ENCODE measurements at places on chromosomes 4 and X. TPM values are rescaled to one million over a fixed set of nuclear protein-coding genes. Genes with fewer than 3 reads are reported as not detected.

- no peak for DNase-seq
Observed at GRCh38 chr4:62439051-62439450, 1238.9 kb downstream of the ADGRL3 start.

- DNase-seq, result no peak
Observed at GRCh38 chrX:133435544-133436124, 20.3 kb upstream of the GPC4 start.

DNA sequence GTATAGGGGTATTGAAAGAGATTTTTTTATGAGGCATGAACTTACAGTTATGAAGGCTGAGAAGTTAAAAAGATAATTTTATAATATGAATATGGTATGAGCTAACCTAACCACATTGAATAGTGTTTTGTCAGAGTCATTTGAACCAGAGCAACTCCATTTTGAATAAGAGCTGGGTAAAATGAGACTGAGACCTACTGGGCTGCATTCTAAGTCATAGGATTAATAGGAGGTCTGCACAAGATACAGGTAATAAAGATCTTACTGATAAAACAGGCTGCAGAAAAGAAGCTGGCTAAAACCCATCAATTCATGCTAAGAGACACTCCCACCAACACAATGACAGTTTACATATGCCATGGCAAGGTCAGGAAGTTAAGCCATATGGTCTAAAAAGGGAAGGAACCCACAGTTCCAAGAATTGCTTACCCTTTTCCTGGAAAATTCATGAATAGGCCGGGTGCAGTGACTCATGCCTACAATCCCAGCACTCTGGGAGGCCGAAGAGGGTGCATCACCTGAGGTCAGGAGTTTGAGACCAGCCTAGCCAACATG lies 209.2 kb downstream of the TECRL start:
- no peak for DNase-seq

GRCh38 chr4:157143369-157143768 lies 67.4 kb downstream of the GLRB start:
- no peak for DNase-seq

DNA sequence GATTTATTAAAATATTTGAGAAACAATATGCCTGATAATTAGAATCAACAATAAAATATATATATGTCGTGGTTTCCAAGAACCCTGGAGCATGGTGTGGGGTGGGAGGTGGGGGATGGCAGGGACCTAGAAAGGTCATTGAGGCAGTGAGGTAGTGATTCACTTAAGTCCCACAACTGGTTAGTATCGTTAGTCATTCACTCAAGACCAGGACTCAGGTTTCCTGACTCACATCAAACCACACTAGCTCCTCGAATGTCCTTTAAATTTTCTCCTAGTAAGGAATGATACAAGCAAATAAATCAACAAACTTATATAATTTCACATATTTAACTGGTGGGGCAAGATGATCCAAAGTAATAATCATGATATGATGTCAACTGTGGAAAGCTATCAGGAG lies 158.8 kb upstream of the AADAT start:
- DNase-seq, result no peak

DNA sequence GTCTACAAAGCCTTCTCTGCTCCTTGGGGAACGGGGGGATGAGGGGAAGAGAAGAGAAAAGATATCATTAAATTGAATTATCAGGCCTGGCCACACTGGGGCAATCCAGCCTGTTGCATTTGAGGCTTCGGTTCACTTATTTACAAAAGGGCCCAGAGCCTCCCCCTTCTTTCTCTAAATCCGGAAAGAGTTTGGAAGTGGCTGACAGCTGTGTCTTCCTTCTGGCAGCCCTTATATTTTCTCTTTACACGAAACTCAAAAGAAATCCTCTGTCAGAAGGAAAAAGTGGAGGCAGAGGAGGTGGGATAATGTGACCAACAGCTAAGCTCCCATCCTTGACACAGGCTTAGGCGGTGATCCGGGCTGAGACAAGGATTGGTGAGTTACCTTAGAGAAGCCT lies 158.3 kb upstream of the TAPT1 start:
- no peak for DNase-seq

DNA sequence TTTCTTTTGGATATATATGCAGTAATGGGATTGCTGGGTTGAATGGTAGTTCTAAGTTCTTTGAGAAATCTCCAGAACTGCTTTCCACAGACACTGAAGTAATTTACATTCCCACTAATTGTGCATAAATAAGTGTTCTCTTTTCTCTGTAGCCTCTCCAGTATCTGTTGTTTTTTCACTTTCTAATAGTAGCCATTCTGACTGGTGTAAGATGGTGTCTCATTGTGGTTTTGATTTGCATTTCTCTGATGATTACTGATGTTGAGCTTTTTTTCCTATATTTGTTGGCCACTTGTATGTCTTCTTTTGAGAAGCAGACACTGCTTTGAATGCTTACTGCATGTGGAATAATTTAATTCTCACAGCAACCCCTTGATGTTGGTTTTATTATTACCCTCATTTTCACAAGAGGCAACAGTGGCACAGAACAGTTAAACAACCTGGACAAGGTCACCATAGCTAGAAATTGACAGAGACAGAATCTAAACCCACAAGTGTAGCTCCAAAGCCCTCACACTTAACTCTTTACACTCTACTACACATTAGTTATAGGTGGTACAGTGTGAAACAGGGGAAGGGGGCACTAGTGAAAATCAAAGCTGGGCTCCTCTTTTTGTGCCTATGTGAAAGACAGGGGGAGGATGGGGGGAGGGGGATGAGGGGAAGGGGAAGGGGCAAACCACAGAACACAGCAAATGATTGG lies 96.1 kb downstream of the REELD1 start:
- no peak for DNase-seq

- no peak for DNase-seq
Observed at GRCh38 chr4:186227744-186228513, 622 bp downstream of the KLKB1 start.

GRCh38 chrX:155022585-155022984 lies at the start of gene F8:
Gene F8, minus strand, starts transcription at chrX:155022723. Its CDS starts 171 bp downstream, at chrX:155022552.
- no peak for DNase-seq

DNA sequence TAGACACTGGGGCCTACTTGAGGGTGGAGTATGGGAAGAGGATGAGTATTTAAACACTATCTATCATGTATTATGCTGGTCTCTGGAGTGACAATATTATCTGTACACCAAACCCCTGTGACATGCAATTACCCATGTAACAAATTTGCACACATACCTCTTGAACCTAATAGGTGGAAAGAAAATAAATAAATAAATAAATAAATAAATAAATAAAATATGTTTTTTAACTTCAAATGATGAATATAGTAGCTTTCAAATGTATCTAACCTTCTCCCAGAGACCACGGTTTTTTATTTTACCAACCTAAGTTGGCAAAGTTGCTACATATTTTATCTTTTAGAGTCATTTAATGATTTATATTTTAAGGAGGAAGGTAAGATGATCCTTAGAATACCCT lies 105.0 kb downstream of the TGIF2LX start:
- no peak for DNase-seq

GRCh38 chr4:8846046-8846720 lies 25.5 kb downstream of the HMX1 start:
- DNase-seq, result peak; percentile 20

- no peak for DNase-seq
Observed at GRCh38 chr4:28444886-28445496, 1584.3 kb downstream of the STIM2 start.

- no peak for DNase-seq
Observed at GRCh38 chr4:53778155-53778554, 186.9 kb upstream of the LNX1 start.

GRCh38 chr4:158020176-158020575 lies 152.6 kb downstream of the GASK1B start:
- DNase-seq, result no peak

The XAGE1A gene
- total RNA-seq, result not detected

The MAGEC3 gene
- not detected for total RNA-seq

The ITIH6 gene
- not detected for total RNA-seq

The PGRMC2 gene
- 77.6 TPM for total RNA-seq

The TRIM60 gene
- total RNA-seq, result not detected

The CFAP47 gene
- total RNA-seq, result 0.09 TPM
